ENCODE measurements at places on chromosomes 1 and 21. TPM values are rescaled to one million over a fixed set of nuclear protein-coding genes. Genes with fewer than 3 reads are reported as not detected.

HNRNPCL2 gene
- total RNA-seq = not detected

- DNase-seq = no peak
- H3K27ac ChIP-seq = no peak overlapping the region
- no peaks in the 10 kb centered on the region for H3K27me3 ChIP-seq
- no peaks in the 10 kb centered on the region for H3K4me1 ChIP-seq
Observed at GRCh38 chr1:37495875-37496274, 18.7 kb downstream of the MEAF6 start.

HES2 gene
- not detected for total RNA-seq

GRCh38 chr1:30353637-30354036, 369.7 kb downstream of the MATN1 start:
- no peak overlapping the region for H3K4me3 ChIP-seq
- DNase-seq = peak; percentile 43
- peaks cover 4% of the 10 kb centered on the region for H3K4me1 ChIP-seq

- H3K27me3 ChIP-seq = no peaks in the 10 kb centered on the region
- no peak for DNase-seq
- H3K36me3 ChIP-seq = no peaks in the 10 kb centered on the region
- no peaks in the 10 kb centered on the region for H3K4me1 ChIP-seq
- H3K4me3 ChIP-seq = no peak overlapping the region
Observed at GRCh38 chr21:39523399-39523798, 71.6 kb downstream of the SH3BGR start.

- no peaks in the 10 kb centered on the region for H3K4me1 ChIP-seq
- H3K36me3 ChIP-seq = no peaks in the 10 kb centered on the region
- no peak overlapping the region for H3K27ac ChIP-seq
- no peaks in the 10 kb centered on the region for H3K27me3 ChIP-seq
Observed at GRCh38 chr21:31945141-31945540, 72.3 kb downstream of the HUNK start.

DNA sequence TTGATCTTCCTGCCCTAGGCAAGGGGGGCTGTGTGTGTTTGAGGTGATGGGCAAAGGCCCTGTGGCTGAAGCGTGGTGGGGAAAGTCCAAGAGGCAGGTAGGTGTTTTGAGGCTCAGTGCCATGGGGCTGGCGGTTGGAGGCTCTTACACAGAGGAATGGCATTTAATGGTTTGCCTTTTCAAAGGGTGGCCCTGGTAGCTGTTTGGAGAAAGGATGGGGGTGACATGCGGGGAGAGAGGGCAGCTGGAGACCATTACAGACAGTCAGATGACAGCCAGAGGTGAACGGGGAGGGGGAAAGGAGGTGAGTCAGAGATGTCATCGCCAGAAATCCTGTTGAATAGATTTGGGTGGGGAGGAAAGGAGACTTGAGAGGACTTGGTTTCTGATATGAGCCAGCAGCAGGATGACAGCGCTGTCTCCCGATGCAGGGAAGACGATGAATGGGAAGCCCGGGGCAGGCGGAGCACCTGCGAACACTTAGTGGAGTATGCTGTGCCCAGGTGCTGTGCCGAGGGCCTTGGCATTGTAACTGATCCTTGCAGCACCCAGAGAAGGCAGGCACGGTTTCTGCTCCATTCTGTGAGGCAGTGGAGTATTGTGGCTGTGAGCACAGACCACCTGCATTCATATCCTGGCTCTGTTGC, 56.3 kb downstream of the MAN1C1 start:
- no peak overlapping the region for H3K4me3 ChIP-seq
- no peak overlapping the region for H3K27ac ChIP-seq
- peaks cover 22% of the 10 kb centered on the region for H3K4me1 ChIP-seq

- H3K27me3 ChIP-seq = no peaks in the 10 kb centered on the region
- no peak overlapping the region for H3K4me3 ChIP-seq
- peak; percentile 41 for DNase-seq
- H3K4me1 ChIP-seq = peaks cover 12% of the 10 kb centered on the region
- H3K36me3 ChIP-seq = no peaks in the 10 kb centered on the region
Observed at GRCh38 chr1:182671750-182672486, 12.5 kb downstream of the RGS8 start.

DNA sequence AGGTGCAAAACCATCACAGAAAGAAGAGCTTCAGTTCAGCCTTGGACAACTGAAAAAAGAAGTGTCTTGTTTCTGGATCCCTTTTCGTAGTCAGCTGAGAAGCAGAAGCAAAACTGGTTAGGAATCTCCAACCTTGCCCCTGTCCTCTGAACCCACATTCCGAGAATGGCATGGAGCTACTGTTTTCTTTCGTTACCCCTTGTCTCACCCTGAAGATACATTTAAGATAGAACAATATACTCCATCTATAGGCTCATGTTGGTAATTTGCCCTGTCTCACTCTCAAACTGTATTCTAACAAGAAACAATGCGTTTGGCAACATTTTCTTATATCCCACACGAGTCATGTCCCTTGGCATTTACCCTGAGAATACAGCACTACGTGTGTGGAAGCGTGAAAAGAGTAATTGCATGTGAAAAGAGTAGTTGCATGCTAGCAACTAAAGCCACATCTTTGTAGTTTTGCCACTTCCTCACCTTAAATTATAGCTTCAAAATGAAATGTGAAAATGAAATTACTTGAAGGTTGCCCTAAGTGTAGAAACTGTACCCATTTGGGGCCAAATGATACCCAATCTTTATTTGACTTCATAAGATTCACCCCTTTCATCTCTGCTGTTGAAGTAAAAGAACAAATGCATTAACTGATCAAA, 5.3 kb downstream of the SLAMF7 start:
- no peak overlapping the region for H3K4me3 ChIP-seq
- DNase-seq = no peak
- H3K4me1 ChIP-seq = no peaks in the 10 kb centered on the region
- H3K27ac ChIP-seq = no peak overlapping the region

ZNF648 gene
- not detected for total RNA-seq

- peaks cover 21% of the 10 kb centered on the region for H3K27me3 ChIP-seq
- no peak for DNase-seq
- no peak overlapping the region for H3K27ac ChIP-seq
- H3K4me3 ChIP-seq = no peak overlapping the region
- no peaks in the 10 kb centered on the region for H3K4me1 ChIP-seq
Observed at GRCh38 chr21:34981791-34982190, 67.3 kb downstream of the RUNX1 start.

GRCh38 chr1:213119794-213120193, 68.8 kb downstream of the RPS6KC1 start:
- no peak overlapping the region for H3K27ac ChIP-seq
- no peaks in the 10 kb centered on the region for H3K4me1 ChIP-seq
- H3K36me3 ChIP-seq = no peaks in the 10 kb centered on the region
- H3K4me3 ChIP-seq = no peak overlapping the region
- no peak for DNase-seq

- no peaks in the 10 kb centered on the region for H3K27me3 ChIP-seq
- no peaks in the 10 kb centered on the region for H3K36me3 ChIP-seq
- H3K4me1 ChIP-seq = no peaks in the 10 kb centered on the region
- peak; percentile 49 for DNase-seq
Observed at GRCh38 chr21:44487831-44488230, 32.5 kb downstream of the LRRC3 start.

EVA1C gene
- total RNA-seq = 7.2 TPM

GRCh38 chr1:109251277-109252166, 2.2 kb downstream of the CELSR2 start:
- H3K36me3 ChIP-seq = no peaks in the 10 kb centered on the region
- DNase-seq = no peak
- H3K27ac ChIP-seq = no peak overlapping the region
- H3K4me1 ChIP-seq = peaks cover 28% of the 10 kb centered on the region
- no peak overlapping the region for H3K4me3 ChIP-seq
- no peaks in the 10 kb centered on the region for H3K27me3 ChIP-seq

DNA sequence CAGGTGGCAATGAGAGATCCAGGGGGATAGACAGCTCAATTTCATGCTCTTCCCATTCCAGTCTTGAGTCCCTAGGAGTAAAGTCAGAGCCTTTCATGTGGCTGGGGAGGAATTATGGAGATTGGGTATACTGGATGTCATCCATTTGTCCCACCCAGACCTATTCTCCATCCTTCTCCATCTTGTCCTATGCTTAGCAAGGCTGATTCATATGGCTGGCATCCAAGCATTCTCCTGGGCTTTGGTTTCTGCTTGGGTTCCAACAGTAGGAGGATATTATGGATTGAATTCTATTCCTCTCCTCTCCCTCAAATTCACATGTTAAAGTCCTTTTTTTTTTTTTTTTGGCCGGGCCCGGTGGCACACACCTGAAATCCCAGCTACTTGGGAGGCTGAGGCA, 3.8 kb upstream of the CDC20 start:
- no peak overlapping the region for H3K4me3 ChIP-seq
- H3K27ac ChIP-seq = no peak overlapping the region
- no peaks in the 10 kb centered on the region for H3K27me3 ChIP-seq
- peaks cover 4% of the 10 kb centered on the region for H3K4me1 ChIP-seq
- no peak for DNase-seq

DNA sequence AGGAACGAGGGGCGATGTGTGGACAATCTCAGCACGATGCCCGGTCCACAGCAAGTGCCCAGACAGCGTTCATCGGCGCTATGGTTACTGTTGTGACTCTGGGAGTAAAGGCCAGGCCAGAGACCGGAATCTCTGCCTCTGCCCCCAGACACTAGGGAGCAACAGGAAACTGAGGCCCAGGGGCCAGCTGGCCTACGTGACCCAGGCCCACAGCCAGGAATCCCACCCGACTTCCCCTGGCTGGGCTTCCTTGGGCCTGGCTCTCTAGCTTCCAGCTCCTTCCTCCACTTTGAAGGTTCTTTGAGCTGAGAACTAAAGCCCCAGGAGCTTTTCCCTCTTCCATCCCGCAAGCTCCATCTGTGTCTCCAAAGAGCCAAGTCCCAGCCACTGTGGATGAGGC, 4.6 kb downstream of the LRP8 start:
- peaks cover 9% of the 10 kb centered on the region for H3K4me1 ChIP-seq
- DNase-seq = no peak
- H3K36me3 ChIP-seq = no peaks in the 10 kb centered on the region
- H3K27ac ChIP-seq = no peak overlapping the region
- no peak overlapping the region for H3K4me3 ChIP-seq

GRCh38 chr1:91124290-91124985, 102.6 kb upstream of the ZNF644 start:
- DNase-seq = no peak
- no peaks in the 10 kb centered on the region for H3K4me1 ChIP-seq
- H3K36me3 ChIP-seq = no peaks in the 10 kb centered on the region
- no peak overlapping the region for H3K4me3 ChIP-seq

GPR153 gene
- 8.4 TPM for total RNA-seq

- no peak for DNase-seq
- no peak overlapping the region for H3K27ac ChIP-seq
- H3K36me3 ChIP-seq = no peaks in the 10 kb centered on the region
- H3K4me1 ChIP-seq = peaks cover 5% of the 10 kb centered on the region
- H3K27me3 ChIP-seq = no peaks in the 10 kb centered on the region
Observed at GRCh38 chr1:169326261-169326955, 41.2 kb downstream of the NME7 start.

GRCh38 chr1:158819461-158820443, 11.4 kb upstream of the MNDA start:
- H3K36me3 ChIP-seq = no peaks in the 10 kb centered on the region
- no peak overlapping the region for H3K4me3 ChIP-seq
- no peaks in the 10 kb centered on the region for H3K27me3 ChIP-seq
- no peak for DNase-seq
- no peak overlapping the region for H3K27ac ChIP-seq

WLS gene
- 144 TPM for total RNA-seq

RHOU gene
- 1.2 TPM for total RNA-seq
